ENCODE measurements at places on chromosomes 3 and 15. TPM values are rescaled to one million over a fixed set of nuclear protein-coding genes. Genes with fewer than 3 reads are reported as not detected.

GRCh38 chr15:81929557-81929956, 116.3 kb downstream of the MEX3B start:
- DNase-seq = no peak

- DNase-seq = no peak
Measured at GRCh38 chr15:85584872-85585271, 204.5 kb downstream of the AKAP13 start.

GRCh38 chr15:43067717-43068461, 37.9 kb downstream of the UBR1 start:
- no peak for DNase-seq

- no peak for DNase-seq
Measured at GRCh38 chr3:12278566-12278965, 10.3 kb upstream of the PPARG start.

DNA sequence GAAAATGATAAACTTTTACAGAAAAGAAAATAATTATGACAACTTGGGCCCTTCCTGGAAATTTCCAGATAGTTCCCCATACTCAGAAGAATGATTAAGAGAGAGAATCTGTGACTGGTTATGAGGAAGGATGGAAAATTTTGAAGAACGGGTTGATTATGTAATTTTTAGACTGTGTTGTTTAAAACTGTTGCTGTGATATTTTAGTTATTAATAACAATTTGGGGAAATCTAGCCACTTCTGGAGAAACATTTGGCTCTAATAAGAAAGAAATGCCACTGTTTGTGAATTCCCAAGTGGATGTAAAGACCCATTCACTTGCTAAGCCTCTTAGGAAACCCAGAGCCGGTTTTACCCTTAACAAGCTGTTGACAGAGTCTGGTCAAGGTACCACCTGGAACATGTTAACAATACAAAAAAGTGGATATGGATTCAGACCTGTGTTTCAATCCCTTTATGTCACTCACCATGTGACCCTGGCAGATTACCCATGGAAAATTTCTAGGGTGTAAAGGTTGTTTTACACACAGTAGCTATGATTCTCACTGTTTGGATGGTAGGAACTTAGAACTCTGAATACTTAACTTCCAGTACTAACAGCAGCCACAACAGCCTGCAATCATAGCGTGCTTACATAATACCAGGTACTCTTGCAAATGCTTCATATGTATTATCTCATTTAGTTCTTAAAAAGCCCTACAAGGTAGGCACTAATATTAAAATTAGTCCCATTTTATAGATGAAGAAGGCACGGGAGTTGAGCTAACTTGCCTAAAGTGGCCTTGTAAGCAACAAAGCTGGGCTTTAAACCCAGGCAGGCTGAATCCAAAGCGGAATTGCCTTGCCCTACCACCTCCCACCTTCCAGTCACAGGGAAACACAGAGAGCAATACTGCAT, 32.0 kb downstream of the ZBTB38 start:
- no peak for DNase-seq

- no peak for DNase-seq
Measured at GRCh38 chr3:194811118-194811517, 125.4 kb downstream of the FAM43A start.

DNA sequence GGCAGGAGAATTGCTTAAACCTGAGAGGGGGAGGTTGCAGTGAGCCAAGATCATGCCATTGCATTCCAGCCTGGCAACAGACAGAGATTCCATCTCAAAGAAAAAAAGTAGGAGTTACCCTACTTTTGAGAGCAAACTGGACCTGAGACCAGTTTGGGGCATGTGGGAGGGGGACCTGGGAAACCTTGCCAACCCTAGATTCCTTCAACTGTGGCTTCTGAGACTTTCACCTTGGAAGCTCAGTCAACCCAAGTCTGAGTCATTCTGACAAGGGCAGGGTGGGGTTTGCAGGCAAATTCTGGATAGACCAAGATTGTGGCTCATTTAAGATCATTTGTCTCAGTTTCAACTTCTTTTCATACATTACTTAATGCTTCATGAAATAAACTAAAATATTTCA, 23.8 kb upstream of the SIAH2 start:
- DNase-seq = no peak

GRCh38 chr15:34613301-34613700, 29.9 kb upstream of the GOLGA8B start:
- DNase-seq = no peak

GRCh38 chr15:77819851-77820728, 187.4 kb upstream of the LINGO1 start:
- DNase-seq = no peak

- no peak for DNase-seq
Measured at GRCh38 chr3:10551821-10552630, 46.6 kb upstream of the ATP2B2 start.

DNA sequence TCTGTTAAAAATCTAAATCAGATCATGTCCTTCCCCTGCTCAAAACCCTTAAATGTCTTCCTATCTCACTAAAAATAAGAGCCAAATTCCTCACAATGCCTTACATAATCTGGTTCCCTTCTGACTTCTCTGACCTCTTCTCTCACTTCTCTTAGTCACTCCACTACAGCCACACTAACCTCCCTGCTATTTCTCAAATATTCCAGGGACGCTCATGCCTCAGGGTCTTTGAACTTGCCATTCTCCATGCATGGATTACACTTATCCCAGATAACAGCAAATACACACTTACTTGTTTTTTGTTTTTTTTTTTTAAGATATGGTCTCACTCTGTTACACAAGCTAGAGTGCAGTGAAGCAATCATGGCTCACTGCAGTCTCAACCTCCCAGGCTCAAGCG, 8.5 kb downstream of the TP53BP1 start:
- DNase-seq = no peak

- DNase-seq = no peak
Measured at GRCh38 chr3:152346740-152347139, 78.0 kb downstream of the MBNL1 start.

GRCh38 chr3:127955728-127956127, 40.7 kb downstream of the KBTBD12 start:
- no peak for DNase-seq

Gene CCNDBP1
- 75.1 TPM for total RNA-seq

Gene C3orf85
- not detected for total RNA-seq

Gene GHSR
- total RNA-seq = not detected

Gene MUC20
- 8.7 TPM for total RNA-seq

Gene ALG3
- 55.8 TPM for total RNA-seq

Gene MYO1E
- 98.0 TPM for total RNA-seq

Gene TTLL13
- not detected for total RNA-seq

Gene INSYN1
- 0.95 TPM for total RNA-seq

Gene MYRIP
- 2.7 TPM for total RNA-seq

Gene SUSD5
- 2.0 TPM for total RNA-seq

Measured in omental fat pad (tissue), 4 donors.